ENCODE measurements at places on chromosomes 5 and 9.

DNA sequence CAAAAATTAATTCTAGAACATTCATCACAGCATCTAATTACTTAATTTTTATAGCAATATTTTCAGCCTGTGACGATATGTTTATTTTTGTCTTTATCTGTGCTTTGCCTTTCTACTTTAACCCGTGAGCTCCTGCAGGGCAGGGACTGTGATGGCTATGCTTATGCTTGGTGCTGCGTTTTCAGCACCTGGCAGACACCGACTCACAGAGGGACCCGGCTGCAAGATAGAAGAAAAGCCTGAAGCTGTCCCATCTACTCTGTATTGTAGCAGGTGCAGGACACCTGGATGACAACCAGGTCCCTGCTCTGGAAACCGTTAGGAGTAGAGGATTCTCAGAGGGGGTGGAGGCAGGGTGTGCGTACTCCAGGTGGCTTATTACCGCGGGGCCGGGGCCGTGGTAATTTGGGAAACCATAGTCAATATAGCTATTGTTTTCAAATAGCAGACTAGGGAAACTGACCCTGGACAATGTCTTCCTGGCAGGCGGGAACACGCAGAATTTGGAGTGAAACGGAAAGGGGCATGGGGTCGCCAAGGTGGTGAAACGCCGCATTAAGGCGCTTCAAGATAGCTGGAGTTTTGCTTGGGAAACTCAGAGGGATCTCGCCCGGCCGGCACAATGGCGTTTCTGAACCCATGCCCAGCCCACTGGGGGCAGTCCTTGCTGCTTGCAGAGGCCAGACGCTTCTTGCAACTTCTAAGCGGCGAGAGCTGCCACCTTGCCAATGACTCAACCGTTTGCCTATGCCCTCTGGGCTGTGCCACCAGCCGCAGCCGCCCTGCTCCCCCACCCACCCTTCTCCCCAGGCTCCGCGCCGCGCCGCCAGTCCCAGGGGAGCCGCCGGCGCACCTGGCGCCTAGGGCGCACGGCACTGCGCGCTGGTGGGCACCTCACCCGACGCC, 140.1 kb upstream of the PALM2AKAP2 start:
- DNase-seq, result no peak

DNA sequence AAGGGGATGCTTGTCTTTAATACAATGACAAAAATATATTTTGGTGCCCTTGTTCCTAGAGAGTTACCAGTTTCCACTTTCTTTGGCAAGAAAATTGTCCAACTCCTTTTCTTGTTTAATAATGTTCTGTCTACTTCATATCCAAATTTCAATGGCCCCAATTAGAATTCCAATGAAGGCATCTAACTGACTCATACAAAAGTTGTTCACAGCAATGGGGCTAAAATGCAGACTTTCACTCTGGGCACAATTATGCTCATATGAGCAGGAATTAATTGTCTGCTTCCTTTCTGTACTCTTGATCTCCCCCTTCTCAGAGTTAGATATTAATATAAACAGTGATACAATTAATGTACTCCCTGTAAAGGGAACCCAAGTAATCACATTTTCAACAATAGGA, 42.1 kb upstream of the ZNF622 start:
- no peak for DNase-seq

- DNase-seq, result no peak
These were observed 13.2 kb downstream of the MACIR start for GRCh38 chr5:103271570-103272289.

DNA sequence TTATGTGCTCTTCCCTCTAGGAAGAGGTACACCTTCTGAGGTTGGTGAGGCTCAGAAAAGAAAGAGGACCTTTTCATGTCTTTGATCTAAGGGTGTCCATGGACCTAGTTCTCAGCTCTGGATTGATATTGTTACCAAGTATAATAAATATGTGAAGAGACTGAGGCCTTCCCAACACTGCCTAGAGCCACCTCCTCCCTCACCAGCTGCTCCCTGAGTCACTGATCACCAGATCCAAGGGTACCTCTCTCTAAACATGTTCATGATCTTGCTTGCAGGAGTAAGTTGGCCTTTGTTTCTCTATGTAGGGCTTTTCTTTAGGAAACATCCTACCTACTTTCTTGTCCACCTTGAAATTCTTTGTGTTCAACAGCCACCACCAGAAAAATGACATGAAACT, 218.8 kb upstream of the ADRA1B start:
- no peak for DNase-seq

DNA sequence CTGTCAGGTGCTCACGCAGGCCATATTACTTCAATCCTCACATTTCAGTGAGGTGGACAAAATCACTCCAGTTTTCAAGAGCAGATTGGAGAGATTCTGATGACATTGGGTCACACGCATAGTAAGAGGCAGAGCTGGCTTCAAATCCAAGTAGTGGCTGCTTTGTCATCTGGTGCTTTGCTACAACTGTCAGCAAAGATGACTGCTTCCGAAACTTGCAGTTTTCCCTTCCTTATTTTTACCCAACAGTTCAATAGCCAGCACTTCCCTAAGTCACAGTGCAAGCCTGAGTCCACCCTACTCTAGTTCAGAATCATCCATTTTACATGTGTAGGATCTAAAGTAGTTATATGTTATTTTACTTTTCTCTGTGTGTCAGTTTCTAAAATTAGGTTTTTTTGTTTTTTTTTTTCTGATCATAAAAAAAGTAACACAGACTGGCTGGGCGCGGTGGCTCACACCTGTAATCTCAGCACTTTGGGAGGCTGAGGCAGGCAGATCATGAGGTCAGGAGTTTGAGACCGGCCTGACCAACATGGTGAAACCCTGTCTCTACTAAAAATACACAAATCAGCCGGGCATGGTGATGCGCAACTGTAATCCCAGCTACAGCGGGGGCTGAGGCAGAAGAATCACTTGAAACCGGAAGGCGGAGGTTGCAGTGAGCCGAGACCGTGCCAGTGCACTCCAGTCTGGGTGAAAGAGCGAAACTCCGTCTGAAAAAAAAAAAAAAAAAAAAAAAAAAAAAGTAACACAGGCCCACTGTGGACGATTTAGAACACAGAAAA, 49.6 kb downstream of the ANKDD1B start:
- DNase-seq, result no peak

DNA sequence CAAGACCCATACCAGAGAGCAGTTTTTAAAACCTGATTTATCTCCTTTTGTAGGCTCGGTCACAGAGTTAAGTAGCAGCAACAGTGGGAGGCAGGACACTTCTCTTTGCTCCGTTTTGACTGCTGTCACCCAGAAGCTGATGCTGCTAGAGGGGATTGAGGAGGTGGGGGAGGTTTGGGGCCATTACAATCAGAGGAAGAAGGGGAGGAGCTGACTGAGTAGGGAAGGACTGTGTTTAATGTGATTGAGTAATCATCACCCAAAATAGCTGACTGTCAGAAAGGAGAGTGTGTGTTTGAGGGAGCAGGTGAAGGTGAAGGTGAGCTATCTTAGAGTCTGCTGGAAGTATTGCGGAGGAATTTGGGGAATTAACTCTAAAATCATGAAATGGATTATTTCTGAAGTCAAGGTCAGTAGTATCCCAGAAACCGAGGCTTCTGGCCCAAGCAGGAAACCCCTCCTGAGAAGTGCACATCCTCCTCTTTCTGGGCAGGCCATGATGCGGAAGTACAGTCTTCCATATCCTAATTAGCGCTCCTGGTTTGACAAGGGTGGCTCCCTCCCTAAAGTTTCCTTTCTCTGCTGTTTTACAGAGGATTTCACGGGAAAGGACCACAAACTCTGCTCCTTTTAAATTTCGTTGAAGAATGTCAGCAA, 214.9 kb downstream of the PLK2 start:
- DNase-seq, result no peak
